NB4 (cell line): ENCODE measurements at places on chromosomes 5 and 9.

DNA sequence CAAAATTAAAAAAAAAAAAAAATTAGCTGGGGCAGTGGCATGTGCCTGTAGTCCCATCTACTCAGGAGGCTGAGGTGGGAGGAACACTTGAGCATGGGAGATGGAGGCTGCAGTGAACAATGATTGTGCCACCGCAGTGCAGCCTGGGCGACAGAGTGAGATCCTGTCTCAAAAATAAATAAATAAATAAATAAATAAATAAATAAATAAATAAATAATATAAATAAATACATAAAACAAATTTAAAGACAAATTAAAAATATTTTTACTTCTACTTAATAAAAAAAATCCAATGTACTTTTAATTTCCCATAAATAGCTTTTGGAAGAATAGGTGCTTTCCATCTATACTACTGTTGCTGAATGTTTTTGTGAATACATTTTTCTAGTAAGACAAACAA, 598.4 kb upstream of the EDIL3 start:
- DNase-seq, result no peak

DNA sequence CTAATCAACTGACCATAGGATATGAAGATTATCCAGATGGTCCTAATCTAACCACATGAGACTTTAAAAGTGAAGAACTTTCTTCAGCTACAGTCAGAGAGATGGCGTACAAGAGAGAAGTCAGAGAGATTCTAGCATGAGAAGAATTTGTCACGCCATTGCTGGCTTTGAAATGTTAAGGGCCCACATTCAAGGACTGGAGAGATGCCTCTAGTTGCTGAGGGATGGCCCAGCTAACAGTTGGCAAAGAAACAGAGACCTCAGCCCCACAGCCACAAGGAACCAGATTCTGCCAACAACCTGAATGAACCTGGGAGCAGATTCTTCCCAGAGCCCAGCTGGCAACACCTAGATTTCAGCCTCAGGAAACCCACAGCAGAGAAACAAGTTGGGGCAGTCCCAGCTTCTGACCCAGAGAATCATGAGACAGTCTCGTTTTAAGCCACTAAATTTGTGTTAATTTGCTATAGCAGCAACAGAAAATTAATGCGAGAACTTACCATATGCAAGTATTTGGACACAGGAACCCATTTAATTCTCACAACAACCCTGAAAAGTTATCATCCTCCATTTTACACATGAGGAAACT, 132.0 kb downstream of the MLLT3 start:
- no peak for DNase-seq

DNA sequence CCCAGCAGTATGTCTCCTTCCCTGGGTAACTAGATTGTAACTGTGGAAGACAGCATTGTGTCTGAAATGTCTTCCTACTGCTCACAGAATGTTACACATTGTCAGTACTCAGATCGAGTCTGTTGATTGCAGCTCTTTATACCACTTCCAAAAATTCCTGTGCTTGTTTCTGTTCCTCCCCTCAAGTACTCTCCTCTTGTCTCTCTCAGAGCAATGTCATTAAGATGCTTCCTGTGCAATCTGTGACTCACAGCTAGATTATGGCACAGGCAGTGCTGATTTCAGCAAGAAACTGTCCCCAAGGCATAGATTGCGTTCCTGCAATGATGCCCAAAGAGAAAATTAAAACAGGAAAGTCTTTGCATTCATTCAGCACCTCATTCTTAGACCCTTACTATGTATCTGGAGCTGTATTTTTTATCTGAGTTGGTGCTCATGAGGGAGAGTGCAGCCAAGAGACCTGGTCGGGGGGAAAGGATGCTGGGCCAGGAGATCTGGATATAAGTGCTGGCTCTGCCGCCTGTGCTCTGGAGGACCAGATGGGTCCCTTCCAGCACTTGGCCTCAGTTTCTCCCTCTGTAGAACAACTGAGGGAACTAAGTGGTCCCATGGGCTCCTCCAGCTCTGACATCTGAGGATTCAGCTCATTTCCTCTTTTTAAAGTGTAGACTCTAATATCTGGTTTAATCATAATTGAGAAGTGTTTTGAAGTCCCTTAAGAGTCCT, 40.8 kb upstream of the GNPDA1 start:
- DNase-seq, result peak; percentile 49

- no peak for DNase-seq
Observed at GRCh38 chr9:133564451-133565116, 30.1 kb downstream of the ADAMTSL2 start.

- DNase-seq, result no peak
Observed at GRCh38 chr9:125750627-125751011, 3.4 kb downstream of the PBX3 start.

GRCh38 chr5:94461131-94461530, 157.3 kb downstream of the KIAA0825 start:
- DNase-seq, result no peak
